ENCODE measurements at places on chromosomes 5 and 9.

DNA sequence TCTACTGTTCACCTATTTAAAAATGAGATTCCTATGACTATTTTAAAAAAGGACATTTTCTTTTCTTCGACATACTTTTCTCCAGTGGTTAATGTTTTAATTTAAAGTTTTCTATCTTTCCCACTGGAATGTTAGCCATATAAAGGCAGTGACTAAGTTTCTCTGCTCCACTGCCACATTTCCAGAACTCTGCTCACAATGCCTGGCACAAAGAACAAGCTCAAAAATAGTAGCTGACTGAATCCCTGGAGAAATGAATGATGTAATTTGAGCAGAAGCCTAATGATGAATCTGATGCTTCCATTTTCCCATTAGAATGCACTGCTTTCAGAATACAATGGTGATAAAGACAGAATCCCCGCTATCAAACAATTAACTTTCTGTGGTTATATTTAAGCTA, 817.8 kb downstream of the MTRR start:
- no peak for DNase-seq

- DNase-seq = no peak
These were observed 1.8 kb downstream of the TMOD1 start for GRCh38 chr9:97502984-97503861.

- DNase-seq = no peak
These were observed 4.9 kb downstream of the MED27 start for GRCh38 chr9:132074736-132075135.

- no peak for DNase-seq
These were observed 71.1 kb upstream of the NFIL3 start for GRCh38 chr9:91494751-91495150.

- no peak for DNase-seq
These were observed 29.5 kb downstream of the SURF6 start for GRCh38 chr9:133306242-133307204.

DNA sequence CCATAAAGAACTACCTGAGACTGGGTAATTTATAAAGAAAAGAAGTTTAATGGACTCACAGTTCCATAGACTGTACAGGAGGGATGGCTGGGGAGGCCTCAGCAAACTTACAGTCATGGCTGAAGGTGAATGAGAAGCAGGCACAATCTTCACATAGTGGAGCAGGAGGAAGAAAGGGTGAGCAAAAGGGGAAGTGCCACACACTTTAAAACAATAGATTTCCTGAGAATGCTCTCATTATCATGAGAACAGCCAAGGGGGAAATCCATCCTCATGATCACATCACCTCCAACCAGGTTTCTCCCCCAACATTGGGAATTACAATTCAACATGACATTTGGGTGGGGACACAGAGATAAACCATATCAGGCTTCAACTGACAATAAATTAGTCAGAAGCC, 664.9 kb downstream of the TAF11L14 start:
- DNase-seq = no peak

DNA sequence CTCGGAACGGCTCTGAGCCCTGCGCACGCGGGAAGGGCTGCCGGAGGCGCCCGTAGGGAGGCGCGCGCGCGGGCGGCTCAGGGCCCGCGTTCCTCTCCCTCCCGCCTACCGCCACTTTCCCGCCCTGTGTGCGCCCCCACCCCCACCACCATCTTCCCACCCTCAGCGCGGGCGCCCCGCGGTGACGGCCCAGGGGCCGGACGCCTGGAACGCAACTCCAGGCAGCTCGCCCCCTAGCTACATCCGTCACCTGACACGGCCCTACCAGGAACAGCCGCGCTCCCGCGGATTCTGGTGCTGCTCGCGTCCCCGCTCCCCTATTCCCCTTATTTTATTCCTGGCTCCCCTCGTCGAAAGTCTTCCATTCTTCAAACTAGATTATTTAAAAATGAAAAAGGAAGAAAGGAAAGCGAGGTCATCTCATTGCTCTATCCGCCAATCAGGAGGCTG, at the start of gene CDKN2B-AS1:
CDKN2B-AS1 (plus strand) TSS at position 236 of the 450 bp plus-strand sequence.
- DNase-seq = no peak

GRCh38 chr5:147918101-147918685, 11.9 kb upstream of the C5orf46 start:
- DNase-seq = no peak

DNA sequence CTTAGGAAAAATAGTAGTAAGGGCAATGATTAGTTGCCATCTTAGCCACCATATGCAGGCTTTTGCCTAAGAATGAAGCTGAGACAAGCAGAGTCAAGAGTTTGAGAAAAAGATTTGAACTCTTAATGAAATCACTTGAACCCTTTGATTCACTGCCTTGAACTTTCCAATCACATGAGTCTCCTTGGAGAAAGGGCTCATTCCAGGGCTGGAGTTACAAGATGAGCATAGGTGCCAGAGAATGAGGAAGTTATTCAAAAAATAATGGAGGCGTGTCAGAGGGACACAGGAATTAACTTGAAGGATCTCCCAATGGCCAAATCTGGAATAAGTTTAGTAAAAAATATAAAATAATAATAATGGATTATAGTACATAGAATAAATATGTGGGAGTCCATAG, 35.3 kb downstream of the MAT2B start:
- DNase-seq = no peak

- no peak for DNase-seq
These were observed 17.1 kb downstream of the GKAP1 start for GRCh38 chr9:83800236-83801033.

- DNase-seq = no peak
These were observed 285.3 kb downstream of the NR3C1 start for GRCh38 chr5:143118222-143118621.

- DNase-seq = no peak
These were observed 928 bp downstream of the RPL7A start for GRCh38 chr9:133348718-133349573.

- DNase-seq = no peak
These were observed 251.3 kb upstream of the RFX3 start for GRCh38 chr9:3777137-3777536.
